ENCODE measurements at places on chromosomes 12 and 14.

- DNase-seq = no peak
Measured at GRCh38 chr12:25761356-25761755, 197.1 kb upstream of the RASSF8 start.

- DNase-seq = peak; percentile 79
Measured at GRCh38 chr12:116142936-116143898, 134.3 kb downstream of the MED13L start.

GRCh38 chr12:7190268-7191055 is 976 bp downstream of the PEX5 start:
- DNase-seq = peak; percentile 57

GRCh38 chr12:89427508-89428156 is 75.3 kb upstream of the DUSP6 start:
- DNase-seq = no peak

DNA sequence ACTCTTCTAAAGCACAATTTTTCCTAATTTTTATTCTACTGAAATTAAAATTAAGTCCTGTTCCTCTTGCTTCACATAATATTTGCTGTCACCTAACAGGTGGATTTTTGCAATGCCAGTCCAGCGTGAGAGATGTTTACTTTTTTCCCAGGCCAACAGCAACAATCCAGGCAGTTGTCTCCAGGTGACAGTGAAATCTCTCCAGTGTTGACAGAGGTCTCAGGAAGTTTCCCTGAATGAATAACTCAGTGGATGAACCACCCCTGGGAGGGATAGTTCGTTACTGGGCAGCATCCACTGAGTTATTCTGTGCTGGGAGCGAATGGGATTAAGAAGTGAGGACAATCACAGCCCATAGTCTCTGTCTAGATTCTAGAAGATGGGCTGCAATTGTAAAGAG is 7.1 kb upstream of the NT5DC3 start:
- DNase-seq = no peak

DNA sequence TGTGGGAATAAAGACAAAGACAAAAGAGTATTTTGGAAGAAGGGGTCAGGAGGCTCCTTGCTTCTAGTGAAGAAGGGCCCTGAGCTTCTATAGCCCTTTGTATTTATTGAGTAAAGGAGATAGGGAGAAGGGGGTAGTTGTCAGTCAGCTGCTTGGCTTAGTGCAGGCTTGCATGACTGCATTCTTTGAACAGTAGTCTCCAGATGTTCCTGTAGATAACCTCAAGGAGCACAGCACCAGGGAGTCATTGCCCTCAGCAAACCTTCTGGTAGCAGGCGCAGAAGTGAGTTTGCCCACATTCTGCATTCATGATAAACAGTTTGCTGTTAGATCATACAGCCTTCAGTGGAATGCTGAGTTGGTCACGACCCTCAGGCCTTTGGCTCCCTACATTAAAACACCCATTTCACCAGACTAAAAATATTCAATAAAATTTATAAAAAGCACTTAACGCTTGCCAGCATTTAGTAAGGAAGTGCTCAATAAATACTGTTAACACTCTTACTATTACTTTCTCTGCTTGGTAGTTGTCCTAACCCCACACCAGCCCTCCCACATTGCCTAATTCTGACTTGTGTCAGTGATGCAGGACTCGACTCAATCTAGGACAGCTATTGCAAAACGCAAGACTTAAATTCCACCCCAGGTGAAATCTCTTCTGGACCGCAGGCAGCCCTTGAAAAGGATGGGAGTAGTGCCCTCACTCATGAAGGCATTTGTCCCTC is 3.0 kb upstream of the DHRS4 start:
- no peak for DNase-seq

- DNase-seq = no peak
Measured at GRCh38 chr12:22360774-22361173, 26.3 kb upstream of the ST8SIA1 start.

DNA sequence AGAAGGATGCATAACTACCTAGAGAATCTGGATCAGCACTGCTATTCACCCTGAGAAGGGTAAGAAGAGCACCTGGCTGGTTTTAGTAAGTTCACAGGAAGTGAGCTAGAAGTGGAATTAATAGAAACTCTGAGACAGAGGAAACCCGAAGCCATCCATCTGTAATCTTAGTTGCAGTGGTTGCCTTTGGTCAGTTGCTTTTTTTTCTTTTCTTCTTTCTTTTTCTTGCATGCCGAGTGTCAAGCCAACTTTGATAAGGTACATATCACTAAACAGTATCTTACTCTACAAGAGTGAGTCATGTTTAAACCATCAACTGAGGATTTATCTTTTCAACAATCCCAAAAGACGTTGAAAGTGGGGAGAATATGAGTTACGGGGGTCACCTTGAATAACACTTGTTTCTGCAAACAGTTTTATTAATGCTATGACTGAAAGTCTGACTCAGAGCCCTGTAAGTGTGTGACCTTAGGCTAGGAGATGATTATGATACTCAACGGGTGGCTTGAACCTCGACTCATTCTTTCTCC is 26.7 kb downstream of the C12orf75 start:
- DNase-seq = no peak

GRCh38 chr14:102840771-102841528 is 63.7 kb downstream of the TRAF3 start:
- no peak for DNase-seq

- no peak for DNase-seq
Measured at GRCh38 chr14:78340250-78340649, 170.1 kb downstream of the NRXN3 start.

- DNase-seq = no peak
Measured at GRCh38 chr12:129607756-129608155, 296.1 kb downstream of the TMEM132D start.

DNA sequence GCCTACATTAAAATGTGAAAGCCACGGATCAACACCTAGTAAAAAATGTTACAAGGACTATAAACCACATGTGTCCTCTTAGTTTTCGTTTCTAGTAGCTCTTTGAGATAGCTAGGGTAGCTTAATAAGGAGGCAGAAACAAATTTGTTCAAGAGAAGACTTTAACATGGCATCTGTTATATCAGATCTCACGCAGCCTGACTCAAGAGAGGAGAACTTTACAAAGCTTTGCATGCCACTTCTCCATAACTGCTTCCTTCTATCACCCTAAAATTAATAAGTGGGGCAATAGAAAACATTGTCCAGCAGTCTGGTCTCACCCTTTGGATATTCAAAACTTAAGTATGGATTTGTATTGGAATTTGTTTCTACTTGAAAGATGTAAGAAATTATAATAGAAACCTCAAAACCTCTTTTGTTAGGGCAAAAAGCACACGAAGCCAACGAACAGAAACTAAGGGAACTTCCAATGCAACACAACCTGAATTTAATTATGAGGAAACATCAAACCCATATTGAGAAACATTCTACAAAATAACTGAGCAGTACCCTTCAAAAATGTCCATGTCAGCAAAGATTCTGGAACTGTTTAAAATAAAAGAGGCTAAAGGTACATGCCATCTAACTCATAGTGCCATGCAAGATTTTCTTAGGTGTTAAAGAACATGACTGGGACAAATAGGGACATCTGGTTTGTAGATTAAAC is 194.8 kb downstream of the LRIG3 start:
- peak; percentile 53 for DNase-seq

GRCh38 chr14:50060871-50061663 is 55.3 kb downstream of the VCPKMT start:
- DNase-seq = peak; percentile 93

- no peak for DNase-seq
Measured at GRCh38 chr12:1814266-1814665, 6.1 kb upstream of the LRTM2 start.

GRCh38 chr14:46259536-46259935 is 392.0 kb downstream of the RPL10L start:
- DNase-seq = no peak

DNA sequence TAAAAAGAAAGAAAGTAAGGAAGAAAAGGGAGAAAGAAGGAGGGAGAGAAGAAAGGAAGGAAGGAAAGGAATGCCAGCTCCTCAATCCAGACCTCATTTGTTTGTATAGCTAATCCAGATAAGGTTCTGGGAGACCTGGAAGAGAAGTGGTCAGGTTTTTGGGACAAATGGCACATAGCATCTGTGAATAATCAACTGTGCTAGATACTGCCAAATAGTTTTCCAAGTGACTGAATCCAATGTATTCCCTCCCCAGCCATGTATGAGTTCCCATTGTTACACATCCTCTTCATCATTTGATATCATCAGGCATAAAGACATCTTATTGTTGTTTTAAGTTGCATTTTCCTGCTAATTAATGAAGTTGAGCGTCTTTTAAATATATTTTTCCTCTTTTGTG is 18.6 kb upstream of the PTGR2 start:
- peak; percentile 70 for DNase-seq

DNA sequence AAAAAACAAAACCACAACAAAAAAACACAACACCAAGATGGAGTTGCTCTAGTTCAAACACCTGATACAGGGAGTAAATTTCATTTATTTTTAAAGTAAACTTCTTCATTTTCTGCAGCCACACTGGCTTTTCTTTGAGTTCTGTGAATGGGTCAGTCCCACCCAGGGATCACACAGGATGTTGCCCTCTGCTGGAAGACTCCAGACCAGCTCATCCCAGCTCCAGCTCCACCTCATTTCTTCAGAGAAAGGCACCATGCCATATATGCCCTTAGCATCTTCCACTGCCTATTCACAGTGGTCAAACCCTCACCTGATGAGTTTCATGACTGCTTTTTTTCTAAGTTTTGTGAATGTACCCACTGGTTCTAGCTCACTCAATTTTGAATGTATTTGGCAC is 8.0 kb downstream of the GLIPR1 start:
- DNase-seq = peak; percentile 68

GRCh38 chr14:64864258-64864657 is 15.4 kb downstream of the SPTB start:
- no peak for DNase-seq

GRCh38 chr12:108752387-108752786 is 21.1 kb upstream of the CORO1C start:
- DNase-seq = no peak

DNA sequence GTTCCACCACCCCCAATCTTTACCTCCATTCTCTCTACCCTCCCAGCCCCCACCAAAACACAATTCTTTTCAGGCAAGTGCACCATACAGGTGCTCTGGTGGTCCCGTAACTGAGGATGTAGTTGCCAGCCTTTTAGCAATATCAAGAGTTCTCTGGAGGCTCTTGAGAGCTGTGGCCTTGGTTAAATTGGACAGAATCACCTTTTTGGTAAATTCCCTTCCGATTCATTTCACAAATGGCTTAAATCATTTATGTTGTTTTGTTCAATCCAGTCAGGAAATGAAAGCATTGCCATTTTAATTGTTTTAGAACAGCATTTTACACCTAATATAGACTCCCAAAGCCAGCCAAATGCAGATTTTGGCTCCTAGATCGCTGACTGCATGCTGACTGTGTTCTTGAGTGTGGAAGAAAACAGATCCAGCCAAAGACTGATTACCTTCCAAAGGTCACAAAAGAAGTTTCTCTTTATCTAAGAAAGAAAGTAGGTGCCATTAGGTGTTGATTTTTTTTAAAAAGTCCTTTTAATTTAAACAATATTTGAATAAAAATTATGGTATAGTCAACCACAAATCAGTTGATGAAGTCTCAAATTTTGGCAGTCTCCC is 25.6 kb downstream of the CRADD start:
- no peak for DNase-seq

GRCh38 chr14:91058042-91058581 is 2.3 kb downstream of the RPS6KA5 start:
- DNase-seq = no peak

DNA sequence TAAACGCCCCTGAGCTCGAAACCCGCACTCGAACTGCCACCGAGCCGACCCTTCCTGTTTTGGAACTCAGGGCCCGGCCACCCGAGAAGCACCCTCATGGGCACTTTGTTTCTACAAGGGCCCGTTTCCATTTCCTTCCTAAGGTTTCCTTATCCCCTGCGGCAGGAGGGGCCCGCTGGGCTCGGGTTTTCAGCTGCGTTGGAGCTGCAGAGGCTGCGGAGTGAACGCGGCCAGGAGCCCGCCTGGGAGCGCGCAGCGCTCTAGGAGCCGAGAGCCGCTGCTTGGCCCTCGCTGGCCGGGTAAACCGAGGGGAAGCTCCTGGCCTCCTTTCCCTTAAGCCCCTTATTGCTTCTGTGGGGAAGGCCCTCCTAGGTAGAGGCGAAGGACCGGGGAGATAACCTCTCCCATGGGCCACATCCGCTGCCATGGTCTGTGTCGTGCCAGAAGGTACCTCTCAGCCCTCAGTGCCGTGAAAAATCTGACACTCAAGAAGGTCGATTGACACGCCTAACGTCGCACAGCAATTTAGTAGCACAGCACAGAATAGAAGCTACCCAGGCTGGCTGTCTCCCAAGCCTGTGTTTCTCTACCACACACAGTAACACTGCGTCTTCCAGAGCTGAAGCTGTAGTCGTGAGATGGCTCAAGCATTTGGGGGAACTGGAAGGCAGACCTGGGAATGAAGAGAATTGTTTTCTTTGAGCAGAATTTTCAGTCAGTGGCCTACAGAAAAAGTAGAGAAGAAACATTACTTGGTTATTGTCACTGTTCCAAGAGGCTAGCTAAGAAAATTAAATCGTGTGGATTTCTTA is 12.9 kb upstream of the CALM1 start:
- DNase-seq = peak; percentile 31

DNA sequence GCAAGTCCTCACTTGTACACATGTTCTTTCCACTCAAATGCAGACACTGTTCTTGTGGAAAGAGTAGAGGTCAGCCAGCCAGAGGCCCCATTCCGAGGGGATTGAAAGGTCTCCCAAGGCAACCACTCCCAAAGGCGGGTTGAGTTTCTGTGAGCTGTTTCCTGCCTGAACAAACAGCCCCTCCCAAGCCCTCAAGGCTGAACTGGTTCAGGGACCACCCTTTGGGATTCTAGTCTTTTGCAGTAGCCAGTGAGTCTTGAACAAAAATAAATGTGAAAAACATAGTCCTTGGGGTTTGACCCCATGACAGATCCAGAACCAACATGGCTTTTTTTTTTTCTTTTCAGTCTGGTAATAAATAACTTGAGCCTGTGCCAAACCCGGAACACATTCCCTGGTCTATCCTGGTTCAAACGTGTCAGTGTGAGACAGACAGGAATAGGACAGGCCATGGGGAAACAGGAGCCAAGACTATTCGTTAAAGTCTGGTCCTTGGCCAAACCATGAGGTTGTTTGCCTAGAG is 17.6 kb upstream of the STK38L start:
- DNase-seq = no peak

DNA sequence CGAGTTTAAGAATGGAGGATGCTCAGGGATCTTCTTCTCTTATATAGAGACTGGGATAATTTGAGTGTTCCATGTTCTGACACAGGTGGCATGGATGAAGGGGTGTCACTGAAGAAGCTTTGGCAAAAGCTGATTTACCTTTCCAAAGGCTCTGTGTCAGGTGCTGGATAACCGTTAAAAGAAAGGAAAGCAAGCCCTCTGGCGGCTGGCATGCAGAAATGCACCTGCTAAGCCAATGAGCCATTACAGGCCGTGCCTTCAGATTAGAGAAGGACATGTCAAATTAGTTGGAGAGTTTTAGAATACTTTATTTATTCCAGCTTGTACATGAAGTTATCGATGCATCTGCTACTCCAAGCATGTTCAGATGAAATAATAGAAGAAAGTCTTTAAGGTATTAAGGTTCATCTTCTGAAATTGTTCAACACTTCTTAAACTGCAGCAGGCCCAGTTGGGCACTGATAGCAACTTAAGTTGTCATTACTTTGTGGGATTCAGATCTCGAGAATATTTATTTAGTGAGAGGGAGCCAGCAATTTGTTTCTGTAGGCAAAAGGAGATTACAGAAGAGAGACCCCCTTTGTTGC is 678.2 kb downstream of the NRXN3 start:
- peak; percentile 9 for DNase-seq

GRCh38 chr12:127516467-127516866 is 750.5 kb upstream of the TMEM132C start:
- peak; percentile 66 for DNase-seq

GRCh38 chr14:105440554-105440900 is 20.9 kb downstream of the MTA1 start:
- no peak for DNase-seq
